ENCODE measurements at places on chromosomes 16 and 17.

GRCh38 chr16:52439750-52440149 lies 107.2 kb downstream of the TOX3 start:
- no peak for DNase-seq

GRCh38 chr17:79948406-79948944 lies 87.2 kb downstream of the TBC1D16 start:
- DNase-seq = no peak

GRCh38 chr17:52294301-52294700 lies 135.8 kb upstream of the CA10 start:
- DNase-seq = peak; percentile 57

GRCh38 chr16:53953336-53953735 lies 249.4 kb downstream of the FTO start:
- DNase-seq = no peak

- DNase-seq = no peak
Observed at GRCh38 chr16:87576171-87576570, 26.1 kb upstream of the JPH3 start.

DNA sequence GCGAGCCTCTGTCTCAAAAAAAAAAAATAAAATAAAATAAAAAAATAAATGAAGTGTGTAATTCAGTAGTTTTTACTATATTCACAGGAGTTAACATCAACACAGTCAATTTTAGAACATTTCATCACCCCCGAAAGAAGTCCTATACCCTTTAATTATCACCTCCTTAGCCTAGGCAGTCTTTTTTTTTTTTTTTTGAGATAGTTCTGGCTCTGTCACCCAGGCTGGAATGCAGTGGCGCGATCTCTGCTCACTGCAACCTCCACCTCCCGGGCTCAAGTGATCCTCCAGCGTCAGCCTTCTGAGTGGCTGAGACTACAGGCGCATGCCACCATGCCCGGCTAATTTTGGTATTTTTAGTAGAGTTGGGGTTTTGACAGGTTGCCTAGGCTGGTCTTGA lies 150.7 kb downstream of the SNX29 start:
- DNase-seq = no peak

DNA sequence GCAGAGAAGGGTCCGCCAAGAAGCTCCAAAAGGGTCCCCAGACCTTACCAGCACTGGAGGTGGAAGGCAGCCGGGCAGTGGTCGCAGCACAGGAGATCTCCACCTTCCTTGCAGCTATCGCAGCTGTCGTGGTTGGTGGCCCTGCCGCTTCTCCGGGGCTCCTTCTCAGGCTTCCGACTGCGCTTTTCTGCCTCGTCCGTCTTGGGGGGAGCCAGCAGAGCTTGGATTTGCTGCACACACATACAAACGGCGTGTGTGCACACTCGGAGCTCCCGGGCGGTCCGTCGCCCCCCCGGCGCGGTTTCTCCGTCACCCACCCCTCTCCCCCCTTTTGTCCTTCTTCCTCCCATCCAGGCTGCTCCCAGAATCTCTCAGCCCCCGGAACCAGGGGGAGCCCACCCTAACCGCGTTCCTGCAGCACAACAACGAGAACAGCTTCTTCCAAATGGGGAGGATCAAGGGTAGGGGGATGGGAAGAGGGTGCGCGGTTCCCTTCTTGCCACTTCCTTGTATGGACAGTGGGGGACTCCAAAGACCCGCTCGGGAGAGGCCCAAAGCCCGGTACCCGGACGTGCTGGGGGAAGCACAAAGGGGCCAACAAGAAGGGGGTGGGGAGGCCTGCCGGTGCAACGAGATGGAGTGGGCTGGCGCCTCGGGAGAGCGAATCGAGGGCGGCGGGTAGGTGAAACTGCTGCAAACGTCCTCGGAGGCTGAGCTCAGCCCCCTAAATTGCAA lies 1.1 kb downstream of the PHF12 start:
- DNase-seq = peak; percentile 68

DNA sequence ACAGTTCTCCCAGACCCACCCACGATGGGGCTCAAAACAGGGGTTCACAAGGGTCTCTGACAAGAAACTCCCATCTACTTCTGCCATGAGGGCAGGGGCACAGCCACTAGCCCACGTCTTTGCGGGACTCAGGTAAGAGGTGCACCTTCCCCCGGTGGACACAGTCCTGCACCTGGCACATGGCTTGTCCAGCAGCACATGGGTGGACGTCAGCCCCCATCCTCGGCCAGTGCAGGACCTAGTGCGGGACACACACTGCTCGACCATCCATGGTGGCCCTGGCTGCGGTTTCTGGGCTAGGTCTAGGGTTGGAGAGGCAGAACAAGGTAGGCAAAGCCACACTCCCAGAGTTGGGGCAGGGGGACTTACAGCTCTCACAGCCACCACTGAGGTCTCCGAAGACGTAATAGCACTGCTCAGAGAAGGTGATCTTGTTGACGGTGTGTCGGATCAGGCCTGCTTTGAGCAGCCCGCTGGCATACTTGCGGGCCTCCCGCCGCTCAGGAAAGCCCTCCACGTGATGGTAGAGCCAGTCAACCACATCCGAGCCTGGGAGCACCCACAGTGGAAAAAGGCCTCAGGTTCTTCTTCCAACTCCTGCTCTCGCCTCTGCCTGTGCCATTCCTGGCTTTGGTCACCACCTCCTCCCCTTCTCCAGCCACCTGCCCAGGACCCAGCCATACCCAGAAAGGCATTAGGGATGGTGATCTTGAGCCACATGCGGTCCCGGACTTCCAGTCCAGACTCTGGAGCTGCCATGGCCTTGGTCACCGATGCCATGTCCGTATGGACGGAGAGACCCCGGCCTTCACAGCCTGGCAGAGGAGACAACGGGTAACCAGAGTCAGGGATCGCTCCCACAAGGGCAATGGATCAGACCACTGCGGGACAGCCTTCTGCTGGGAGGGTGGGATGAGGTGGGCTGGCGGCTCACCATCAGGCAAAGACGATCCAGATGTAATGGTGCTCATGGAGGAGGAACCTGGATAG lies 7.3 kb downstream of the ACADVL start:
- no peak for DNase-seq

DNA sequence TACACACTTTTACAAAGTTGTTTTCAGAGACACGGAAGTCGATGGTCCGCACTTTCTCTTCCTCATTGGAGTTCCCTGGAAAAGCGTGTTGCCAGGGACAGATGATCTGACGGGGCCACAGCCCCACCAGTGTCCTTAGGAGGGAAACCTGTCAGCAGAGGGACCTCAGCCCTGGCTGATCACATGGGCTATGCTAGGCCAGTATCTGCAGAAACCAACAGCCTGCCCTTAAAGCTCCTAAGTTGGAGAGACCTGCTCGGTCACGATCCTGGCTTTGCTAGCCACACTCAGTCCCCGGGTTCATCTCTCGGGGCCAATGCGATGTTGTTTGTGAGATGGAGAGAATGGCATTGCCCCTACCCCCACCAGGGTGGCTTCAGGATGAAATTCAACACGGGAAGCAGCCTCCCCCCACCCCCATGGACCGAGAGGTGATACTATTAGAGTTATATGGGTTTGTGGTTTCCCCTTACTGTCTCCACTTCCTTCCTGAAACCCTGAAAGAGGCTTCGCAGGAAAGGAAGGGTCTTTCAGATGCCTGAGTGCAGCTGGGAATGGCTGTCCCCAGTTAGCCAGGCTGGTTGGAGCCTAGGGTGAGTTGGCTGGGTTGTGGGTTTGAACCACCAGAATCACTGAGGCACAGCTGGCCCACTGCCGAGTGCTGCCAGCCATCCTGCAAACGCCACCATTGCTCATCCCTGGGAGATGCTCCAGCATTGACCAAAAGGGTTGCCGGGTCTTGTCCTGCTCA lies 16.6 kb downstream of the RMI2 start:
- no peak for DNase-seq

- DNase-seq = no peak
Observed at GRCh38 chr17:42199416-42200011, 5.2 kb upstream of the GHDC start.

GRCh38 chr16:86509759-86510464 lies 415 bp upstream of the FOXF1 start:
- peak; percentile 54 for DNase-seq
